ENCODE measurements at places on chromosomes 5 and 9. TPM values are rescaled to one million over a fixed set of nuclear protein-coding genes. Genes with fewer than 3 reads are reported as not detected.

LAMC3 gene
- total RNA-seq: 2.6 TPM

GLDC gene
- total RNA-seq: 1.8 TPM

PFN3 gene
- not detected for total RNA-seq

- DNase-seq: no peak
These were observed 146.8 kb downstream of the ATPSCKMT start for GRCh38 chr5:10102706-10103497.

DNA sequence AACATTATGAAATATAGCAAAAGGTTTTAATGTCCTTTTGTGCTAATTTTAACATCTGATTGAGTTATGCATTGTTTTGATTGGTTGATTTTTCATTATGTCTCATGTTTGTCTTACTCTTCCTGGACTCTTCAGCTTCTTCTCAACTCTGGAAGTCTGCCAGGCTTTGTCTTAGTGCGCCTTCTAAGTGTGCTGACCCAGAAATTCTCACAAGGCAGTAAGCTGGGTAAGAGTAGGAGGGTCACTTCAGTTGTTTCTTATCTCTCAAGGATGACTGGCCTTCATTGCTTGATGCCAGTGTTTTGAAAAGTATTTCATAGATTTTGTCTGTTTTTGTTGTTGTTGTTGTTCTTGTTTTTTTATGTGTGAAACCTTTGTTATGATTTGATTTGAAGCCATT is 59.2 kb downstream of the RIC1 start:
- DNase-seq: no peak

GRCh38 chr9:38164659-38165221 is 95.7 kb upstream of the SHB start:
- DNase-seq: no peak

DNA sequence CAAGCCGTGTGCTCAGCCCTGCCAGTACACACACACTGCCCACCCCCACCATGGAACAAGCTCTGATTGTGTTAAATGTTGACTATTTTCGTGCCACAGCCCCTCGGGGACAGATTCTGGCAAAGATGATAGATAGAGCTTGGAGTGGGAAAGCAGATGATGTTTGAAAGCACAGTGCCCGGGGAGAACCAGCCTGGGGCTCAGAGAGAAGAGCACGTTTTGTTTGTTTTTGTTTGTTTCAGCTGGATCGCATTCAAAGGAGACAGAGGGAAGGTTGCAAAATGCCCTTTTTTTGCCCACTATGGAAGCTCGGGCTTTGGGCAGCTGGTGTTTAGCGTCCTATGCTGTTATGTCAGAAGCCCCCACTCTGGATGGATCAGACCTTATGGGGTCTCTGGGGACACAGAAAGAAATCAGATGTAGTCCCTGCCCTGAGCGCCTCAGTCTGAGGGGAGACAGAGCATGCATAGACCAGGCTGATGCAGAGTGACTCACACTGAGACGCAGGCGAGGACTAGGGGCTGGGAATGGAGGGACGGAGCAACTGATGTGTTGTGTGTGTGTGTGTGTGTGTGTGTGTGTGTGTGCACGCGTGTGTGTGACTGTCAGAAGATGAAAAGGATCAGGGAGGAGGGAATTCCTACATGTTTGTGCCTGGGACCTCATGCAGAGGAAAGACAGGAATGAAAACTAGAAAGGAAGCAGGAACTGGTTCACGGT is 229.7 kb downstream of the MELK start:
- DNase-seq: no peak

DNA sequence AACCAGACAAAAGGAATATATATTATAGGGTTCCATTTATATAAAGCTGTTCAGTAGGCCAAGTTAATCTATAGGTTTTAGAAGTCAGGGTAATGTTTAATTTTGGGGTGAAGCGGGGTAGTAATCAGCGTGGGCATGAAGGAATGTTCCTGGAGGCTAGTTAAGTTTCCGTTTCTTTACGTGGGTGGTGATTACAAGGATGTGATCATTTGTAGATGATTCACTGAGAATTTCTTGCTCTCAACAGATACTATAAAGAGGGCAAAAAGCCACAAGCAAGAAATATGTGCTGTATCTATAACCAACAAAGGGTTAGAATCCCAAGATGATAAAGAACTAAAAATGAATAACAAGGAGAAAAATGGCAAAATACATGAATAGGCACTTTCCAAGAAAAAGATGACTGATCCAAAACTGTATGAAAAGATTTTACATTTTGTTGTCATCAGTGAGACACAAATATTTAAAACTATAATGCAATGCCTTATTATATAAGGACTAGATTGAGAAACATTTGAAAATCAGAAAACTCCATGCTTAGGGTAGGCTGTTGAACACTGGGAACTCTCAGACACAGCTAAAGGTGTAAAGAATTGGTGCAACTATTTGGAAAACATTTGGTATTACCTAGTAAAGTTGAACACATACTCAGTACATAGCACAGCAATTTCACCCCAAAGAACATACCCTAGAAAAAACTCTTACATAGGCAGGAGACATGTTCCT is 224.3 kb upstream of the S1PR3 start:
- no peak for DNase-seq

DNA sequence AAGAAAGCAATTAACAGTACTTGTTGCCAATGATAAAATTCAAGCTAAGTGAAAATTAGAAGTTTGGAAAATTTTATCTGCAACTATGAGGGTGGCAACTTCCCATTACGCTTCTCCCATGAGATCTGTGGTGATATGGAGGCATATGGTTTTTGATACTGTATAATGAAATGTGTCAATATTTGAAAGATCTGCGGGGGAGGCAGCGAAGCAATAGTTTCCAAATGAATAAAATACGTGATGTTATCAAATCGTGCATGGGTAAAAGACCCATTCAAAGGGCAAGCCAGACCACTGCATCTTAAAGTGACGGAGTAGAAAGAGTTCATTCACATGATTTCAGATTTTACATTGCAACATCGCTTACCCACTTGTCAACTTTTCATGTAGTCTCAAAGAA is 20.9 kb upstream of the BOD1 start:
- DNase-seq: no peak

DNA sequence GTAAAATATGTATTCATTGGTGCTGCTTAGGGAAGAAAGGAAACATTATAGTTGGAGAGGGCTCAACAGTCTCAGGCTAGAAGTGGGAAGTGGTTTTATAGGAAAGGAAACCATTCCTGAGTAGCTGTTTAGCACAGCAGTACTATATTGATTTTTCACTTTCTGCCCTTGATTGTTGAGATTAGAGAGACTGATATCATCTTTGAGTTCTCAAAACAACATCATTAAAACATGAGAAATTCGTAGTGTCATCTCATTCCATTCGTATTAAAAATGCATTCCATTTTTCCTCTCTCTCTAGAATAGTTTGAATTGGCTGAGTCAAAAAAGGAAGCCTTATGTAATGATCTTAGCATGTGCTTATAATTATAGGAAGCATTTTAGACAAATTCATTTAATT is 14.1 kb downstream of the POLR3G start:
- peak; percentile 24 for DNase-seq

DNA sequence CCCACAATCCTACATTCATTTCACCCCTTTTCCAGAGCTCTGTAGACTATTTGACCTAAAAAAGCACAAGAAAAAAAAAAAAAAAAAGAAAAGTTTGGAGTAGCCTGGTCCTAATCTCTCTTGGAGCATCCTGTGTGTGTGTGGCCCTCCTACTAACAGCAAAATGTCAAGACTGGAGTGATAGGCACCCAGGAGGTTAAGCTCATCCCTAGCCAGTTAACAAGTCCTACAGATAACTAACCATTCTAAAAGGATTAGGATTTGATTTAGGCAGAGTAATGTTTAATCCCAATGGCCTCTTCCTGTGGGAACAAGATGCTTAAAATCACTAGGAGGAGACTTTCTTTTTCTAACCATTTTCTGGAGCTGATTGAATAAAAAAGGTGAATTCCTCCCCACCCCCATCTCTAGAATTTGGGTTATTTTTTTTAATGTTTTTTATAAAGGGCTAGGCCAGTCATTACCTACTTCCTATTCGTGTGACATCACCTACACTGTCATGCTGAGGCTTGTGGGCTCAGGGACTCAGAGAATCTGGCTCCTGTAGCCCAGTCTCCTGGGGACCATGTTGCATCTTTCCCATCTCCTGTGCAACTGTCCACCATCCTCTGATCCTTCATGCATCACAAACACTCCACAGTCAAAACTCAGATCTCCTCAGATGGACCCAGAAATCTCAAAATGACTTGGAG is 43.2 kb upstream of the NR3C1 start:
- no peak for DNase-seq

DNA sequence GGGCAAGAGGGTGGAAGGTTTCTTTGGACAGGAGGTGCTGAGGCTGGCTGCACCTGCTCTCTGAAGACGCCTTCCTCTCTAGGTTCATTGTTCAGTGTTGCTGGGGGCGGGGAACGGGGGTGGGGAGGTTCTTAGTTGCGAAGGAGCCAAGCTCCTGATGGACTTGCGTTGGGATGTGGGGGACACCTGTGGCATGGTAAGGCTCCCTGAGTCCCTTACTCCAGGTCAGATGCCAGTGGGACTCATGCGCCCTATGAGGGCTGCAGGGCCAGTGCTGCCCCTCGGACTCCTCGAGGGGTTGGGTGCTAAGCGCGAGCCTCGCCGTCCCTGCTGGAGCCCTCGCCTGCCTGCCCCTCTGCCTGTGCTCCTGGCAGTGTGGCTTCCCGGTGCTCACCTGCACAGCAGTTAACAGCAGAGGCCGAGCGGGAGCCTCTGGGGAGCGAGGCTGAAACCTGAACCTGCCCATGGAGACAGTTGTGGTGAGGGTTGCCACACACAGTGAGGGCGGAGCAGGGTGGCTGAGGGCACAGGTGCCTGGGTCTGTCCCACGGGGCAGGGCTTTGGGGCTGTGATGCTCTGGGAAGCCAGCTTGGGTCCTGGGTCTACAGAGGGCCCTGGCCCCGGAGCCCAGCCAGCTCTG is 5.5 kb downstream of the RNU6ATAC start:
- DNase-seq: no peak

- DNase-seq: no peak
These were observed 52.5 kb downstream of the GADD45G start for GRCh38 chr9:89657295-89657694.

DNA sequence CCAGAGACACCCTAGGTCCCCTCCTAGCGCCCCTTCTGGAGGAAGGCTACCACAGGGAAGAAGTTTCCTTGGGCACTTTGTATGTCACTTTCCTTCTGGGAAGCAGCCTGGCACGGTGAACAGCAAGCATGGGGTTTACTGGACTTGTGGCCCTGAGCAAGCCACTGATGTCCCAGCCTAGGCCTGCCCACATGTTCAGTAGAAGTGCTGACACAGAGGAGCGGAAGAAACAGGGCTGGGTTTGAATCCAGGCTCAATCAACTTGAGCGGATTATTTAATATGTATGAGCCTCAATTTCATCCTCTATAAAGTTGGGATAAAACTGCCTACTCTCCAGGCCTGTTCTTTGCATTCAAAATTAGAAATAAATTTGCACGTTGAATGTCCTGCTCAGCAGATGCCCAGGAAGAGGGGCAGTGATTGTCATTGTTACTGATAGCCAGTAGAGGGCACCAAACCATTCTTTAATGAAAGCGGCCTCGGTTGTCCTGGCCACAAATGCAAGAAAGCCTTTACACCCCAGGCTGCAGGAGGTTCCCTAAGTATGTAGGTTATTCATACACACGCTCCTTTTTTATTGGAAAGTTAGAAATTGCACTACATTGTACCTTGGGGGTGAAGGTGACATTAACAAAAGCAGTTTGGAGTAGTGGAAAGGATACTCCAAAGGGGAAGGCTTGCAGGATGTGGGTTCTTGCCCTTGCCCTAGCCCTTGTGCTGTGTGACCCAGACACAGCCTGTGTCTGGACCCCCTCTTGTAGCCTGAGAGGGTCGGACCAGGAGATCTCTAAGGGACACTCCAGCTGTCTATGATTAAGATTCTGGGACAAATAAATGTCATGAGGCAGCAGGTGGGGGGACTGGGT is 13.4 kb upstream of the XPA start:
- peak; percentile 75 for DNase-seq

GRCh38 chr9:82513242-82513751 is 524.7 kb downstream of the SPATA31D1 start:
- no peak for DNase-seq

DNA sequence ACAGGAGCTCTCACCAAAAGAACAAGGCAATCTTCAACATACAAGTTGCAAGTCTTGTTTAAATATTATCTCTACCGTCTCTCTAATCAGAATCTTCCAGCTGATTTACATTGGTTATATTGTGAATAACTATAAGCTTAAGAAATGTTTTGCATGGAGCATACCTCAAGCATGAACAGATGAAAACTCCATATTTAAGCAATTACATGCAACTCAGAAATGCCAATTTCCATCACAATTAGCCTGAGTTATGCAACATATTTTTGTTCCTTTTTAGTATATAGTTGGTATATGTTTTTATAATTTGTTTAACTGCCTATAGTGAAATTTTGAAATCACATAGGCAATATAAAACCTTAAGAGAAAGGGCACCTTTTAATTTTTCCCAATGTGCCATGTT is 142.5 kb downstream of the DENND1A start:
- no peak for DNase-seq

DNA sequence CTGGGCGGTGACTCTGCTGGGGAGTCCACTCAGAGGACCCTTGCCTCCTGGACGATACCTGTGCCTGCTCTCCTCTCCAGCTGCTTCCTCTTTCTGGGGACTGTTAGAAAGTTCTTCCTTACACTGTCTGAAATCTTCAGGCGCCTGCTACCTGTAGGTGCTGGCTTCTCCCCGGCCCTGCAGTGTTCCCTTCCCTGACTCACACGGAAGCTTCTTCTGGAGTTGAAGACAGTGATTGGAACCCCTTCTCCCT is 562 bp downstream of the GSN start:
- DNase-seq: no peak

GRCh38 chr9:98750364-98751060 is 41.8 kb upstream of the GABBR2 start:
- no peak for DNase-seq

DNA sequence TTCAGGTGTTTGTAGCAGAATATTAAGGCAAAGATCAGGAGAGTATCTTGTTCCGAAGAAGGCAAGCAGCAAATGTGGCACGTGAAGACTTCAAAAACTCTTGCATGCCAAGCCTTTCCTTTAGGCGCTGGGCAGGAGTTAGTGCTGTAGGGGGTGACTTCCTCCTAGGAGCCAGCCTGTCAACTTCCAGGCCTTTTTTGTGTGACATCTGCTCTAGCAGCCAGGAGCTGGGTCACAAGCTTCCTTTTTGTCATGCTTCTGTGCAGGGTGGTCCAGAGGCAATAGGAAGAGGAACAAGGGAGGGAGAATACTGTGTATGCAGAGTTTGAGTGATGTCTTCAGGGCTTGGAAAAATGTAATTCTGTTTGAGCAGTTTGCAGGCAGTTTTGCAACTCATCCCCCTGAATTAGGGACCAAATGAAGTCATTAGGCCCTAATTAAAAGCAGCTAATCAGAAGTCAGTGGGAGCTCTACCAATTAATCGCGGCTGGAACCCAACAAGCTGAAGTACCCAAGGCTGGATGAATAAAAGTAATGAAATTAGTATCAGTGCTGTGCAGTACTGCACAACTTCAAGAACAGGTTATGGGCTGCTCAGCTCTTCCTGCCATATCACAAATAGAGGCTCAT is 53.5 kb downstream of the TLR4 start:
- DNase-seq: no peak

GRCh38 chr9:115969096-115969495 is 184.5 kb upstream of the PAPPA start:
- no peak for DNase-seq

GRCh38 chr9:89576404-89576839 is 28.4 kb upstream of the GADD45G start:
- peak; percentile 69 for DNase-seq
